ENCODE measurements at places on chromosomes 1 and 21.
A peak's percentile ranks its signal among the peaks of the same experiment; 100 is the strongest.

GRCh38 chr1:147912553-147912952 is 10.0 kb downstream of the GJA8 start:
- DNase-seq, result no peak

- no peak for DNase-seq
Measured at GRCh38 chr1:78779831-78780230, 130.2 kb downstream of the IFI44 start.

DNA sequence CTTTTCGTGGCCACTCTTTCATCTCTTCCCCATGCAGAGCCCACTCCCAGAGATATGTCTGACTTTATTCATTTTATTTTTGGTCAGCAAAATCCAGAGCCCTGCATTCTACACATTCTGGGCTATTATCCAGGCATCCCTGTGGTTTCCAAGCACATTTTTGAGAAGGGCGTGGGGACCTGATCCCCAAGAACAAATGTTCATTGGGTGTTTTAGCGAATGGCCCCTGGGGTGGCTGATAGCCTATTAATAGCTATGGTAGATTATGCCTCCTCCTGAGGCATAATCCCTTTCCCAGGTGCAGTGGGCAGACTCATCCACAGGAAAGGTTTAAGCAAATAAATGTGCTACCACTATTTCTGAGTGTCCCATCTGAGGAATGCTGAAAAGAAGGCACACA is 511.8 kb upstream of the USP24 start:
- no peak for DNase-seq

GRCh38 chr21:8991088-8991907 is 1530.1 kb upstream of the TPTE start:
- DNase-seq, result no peak

DNA sequence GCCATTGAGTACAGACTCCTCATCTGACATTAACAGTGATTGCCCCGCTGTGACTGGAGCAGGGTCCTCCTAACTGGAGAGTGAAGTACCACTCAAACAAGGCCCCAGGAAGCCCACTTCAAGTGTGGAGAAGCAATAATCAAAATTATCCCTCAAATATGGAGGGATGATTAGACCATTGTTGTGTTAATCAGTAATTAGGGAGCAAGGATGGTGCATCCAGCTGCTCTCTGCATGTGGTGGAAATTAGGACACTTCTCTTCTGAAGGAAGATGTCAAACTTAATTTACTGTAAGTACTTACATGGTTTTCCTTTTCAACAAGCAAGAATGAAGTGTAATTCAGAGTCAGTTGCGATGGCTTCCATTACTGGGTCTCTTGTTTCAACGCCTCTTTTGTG is 3.4 kb upstream of the ZP4 start:
- DNase-seq, result no peak

DNA sequence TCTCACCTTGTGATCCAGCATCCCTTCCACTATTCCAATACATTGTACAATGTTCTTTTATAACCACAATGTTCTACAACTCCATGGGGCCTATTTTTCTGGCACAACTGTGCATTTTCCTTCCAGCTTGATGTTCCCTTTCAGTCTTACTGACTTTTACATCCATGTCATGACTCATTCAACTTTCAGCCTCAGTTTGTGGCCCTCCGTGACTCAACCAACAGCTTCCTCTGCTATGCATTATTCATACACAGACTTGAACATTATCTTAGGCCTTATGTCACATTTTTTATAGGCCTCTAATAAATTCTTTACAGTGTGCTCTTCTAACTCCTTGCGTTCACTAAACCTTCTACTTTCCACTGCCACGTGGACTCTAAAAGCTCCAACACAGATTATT is 119.4 kb upstream of the PRMT6 start:
- peak; percentile 3 for DNase-seq

GRCh38 chr1:35191429-35192055 is 1.4 kb downstream of the SFPQ start:
- DNase-seq, result no peak

DNA sequence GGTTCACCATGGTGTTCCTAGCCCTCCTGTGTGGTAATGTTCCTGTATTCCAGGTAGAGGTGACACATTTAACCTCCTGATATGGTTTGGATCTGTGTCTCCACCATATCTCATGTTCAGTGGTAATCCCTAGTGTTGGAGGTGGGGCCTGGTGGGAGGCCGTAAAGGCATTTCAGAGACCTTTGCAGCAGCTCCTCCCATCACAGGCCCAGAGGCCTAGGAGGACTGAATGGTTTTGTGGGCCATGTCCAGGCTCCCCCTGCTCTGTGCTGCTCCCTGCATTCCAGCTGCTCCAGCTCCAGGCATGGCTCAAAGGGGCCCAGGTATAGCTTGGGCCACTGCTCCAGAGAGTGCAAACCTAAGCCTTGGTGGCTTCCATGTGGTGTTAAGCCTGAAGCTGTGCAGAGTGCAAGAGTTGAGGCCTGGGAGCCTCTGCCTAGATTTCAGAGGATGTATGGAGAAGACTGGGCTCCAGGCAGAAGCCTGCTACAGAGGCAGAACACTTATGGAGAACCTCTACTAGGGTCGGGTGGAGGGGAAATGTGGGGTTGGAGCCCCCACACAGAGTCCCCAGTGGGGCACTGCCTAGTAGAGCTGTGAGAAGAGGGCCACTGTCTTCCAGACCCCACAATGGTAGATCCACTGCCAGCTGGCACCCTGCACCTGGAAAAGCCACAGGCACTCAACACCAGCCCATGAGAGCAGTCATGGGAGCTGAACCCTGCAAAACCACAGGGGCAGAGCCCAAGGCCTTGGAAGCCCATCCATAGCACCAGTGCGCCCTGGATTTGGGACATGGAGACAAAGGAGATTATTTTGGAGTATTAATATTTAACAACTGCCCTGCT is 10.0 kb downstream of the SELENBP1 start:
- no peak for DNase-seq

DNA sequence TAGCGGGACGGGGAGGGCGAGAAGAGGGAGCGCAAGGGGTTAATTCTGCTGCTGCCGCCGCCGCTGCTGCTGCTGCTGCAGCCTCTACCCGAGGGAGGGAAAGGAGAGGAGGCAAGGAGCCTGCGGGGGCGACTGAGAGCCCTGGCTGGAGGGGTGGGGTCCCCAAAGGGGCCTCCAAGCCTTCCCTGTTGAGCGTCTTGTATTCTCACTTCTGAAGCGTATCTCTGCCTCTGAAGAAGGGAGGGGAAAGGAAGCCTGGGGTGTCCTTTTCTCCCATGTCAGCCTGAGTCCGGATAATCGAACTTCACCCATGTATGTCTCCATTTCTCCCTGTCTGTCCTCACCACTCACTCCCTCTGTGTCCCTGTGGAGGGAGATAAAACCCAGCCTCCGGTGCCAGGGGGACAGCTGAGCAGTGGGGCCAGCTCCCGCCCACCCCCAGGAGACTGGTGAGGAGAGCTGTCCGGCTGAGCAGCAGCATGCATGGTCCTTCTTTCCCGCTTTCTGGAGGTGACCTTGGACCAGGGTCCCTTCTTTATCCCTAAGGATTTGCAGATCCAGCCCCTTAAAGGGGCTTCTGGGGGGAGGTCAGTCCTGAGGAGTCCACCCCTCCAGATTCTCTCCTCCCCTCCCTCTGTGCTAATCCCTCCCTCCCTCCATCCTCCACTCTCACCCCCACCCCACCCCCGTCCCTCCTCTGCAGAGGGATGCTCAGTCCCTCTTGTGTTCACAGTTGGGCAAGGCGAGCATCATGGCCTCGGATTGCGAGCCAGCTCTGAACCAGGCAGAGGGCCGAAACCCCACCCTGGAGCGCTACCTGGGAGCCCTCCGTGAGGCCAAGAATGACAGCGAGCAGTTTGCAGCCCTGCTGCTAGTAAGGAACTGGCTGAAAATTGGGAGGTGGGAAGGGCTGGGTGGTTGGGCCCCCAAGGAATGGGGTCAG is 1.0 kb downstream of the NCDN start:
- DNase-seq, result peak; percentile 55

GRCh38 chr1:89863165-89863830 is 42.5 kb downstream of the LRRC8D start:
- no peak for DNase-seq

- DNase-seq, result no peak
Measured at GRCh38 chr21:42423685-42424084, 20.0 kb downstream of the UBASH3A start.

- peak; percentile 64 for DNase-seq
Measured at GRCh38 chr21:14120091-14120734, 90.5 kb downstream of the LIPI start.

DNA sequence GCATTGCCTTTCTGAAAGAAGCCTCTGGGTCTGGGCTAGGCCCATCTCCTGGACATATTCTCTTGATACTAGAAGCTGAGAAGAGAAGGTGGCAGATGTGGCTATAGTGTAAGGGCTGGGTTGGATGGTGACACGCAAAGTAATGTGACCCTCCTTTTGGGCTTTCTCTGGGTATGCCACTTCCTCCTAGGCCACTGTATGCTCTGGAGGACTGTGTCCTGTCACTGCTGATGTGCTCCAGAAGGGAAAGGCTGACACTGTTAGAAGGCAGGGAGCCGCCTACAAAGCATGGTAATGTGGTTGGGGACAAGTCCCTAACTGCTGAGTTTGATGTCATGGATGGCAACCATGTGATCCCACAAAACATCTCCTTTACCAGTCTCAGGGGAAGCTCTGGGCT is 112.1 kb downstream of the BCAR3 start:
- no peak for DNase-seq

DNA sequence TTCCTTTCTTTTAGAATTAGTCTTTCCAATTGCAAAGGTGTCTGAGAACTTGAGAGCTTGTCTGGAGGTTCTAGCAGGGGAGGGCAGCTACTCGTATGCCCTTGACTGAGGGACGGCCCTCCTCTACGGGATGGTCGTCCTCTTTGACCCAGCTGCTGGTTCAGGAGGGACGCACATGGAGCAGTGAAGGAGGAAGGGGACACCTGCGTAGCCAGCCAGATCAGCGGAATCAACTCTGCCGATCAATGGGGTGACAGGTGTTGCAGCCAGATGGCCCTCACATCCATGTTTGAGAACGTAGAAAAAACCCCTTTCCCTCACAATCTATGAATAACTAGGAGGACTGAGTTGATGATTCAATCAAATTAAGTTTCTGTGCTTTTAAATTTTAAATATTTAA is 15.7 kb upstream of the A3GALT2 start:
- DNase-seq, result no peak

GRCh38 chr1:168520052-168520751 is 23.6 kb downstream of the XCL2 start:
- DNase-seq, result peak; percentile 88

- DNase-seq, result no peak
Measured at GRCh38 chr1:11299225-11299574, 26.2 kb downstream of the UBIAD1 start.

GRCh38 chr1:11729498-11730428 is 6.2 kb upstream of the AGTRAP start:
- DNase-seq, result peak; percentile 74

DNA sequence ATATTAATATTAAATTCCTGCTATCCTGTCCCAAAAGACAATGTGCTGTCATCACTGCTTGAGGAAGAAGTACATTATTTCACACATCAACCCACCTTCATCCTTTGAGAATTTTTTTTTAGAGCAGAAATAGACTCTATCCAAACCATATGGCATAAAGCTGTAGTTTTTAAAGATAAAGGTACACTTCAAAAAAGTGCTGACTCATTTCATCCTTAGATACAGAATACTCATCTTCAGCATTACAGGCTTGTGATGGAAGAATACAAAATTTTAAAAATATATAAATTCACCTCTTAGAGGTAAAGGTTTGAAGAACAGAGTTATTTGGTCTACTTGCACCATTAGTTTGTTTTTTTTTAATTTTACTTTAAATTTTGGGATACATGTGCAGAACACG is 126.7 kb upstream of the ERG start:
- DNase-seq, result no peak

DNA sequence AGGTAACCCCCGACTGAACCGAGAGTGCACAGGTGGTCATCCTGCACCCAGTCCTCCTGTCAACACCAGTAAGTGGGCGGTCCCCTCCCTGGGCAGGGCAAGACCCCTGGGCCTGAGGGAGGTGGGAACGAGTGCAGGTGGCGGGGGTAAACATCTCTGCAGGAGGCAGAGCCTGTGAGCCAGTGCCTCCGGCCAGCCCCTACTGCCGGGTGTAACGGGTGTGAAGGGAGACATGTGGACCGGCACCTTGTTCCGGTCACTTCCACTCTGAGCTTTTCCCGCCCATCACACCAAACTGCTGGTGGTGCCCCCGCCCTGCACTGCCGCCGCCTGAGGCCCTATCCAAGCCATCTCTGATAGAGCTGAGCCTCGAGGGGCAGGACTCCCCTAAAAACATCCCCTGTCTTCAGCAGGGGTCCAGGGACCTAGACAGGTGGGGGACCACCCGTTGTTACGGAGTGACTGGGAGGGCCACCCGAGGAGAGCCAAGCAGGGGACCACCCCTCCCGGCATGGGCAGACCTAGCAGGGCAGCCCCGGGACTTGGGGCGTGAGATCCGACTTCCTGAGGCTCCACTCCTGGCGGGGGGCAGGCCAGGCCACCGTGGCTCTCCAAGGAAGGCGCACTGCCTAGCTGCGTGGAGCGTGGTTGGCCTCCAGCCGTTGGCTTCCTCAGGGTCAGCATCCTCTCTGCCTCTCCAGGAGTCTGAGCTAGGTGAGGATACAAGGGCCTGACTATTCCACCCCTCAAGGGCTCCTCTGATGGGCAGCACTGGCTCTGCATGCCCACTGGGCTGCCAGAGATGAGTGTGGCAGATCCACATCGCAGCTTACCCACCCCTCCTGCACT is 43.8 kb upstream of the LBR start:
- no peak for DNase-seq

DNA sequence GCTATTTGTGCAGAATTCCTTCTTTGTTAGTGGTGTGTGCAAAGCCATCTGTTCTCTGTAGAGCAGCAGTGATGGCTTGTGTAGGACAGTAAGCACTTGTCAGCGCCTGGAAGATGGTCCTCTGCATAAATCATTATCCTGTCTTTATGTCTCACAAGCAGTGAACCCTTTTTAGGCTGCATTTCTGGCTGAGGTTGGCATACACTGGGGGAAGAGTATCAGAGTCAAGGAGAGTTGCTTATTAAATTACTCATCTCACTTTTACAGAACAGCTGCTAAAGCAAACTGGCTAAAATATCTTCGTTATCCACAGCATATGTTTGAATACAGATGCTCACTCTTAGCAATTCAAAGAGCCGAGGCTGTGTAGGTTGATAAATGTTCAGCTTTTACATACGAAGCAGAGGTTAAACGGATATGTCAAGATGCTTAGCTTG is 54.6 kb upstream of the NCAM2 start:
- DNase-seq, result no peak

DNA sequence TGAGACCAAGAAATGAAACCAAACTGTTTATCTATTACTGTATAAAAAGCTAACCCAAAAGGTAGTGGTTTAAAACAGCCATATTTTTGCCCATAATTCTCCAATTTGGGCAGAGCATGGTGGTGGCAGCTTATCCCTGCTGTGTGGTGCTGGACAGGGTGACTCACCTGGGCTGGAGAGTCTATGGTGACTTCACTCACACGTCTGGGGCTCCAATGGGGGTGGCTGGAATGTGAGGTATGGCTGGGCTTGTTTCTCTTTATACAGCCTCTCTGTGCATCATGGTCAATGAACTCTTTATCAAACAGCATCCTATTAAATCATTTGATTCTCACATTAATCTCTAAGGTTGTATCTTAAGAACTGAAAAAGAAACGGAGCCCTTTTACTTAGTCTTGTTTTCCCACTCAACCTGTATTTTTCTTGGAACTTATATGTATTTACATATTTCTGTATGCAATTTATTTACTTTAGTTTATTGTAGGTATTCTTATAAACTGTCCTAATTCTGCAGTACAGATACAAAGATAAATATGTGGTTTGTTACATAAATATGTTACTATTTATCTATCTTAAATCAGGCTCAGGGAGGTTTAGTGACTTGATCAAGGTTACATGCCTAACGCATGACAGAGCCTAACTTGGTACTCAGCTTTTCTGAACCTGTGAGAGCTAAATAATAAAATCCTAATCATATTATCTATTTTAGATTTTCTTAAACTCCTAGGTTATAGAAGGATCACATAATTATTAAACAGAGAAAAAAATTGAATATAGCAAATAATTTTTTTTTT is 37.5 kb upstream of the WLS start:
- no peak for DNase-seq

Data from NB4 (cell line).